Esophagus squamous epithelium (tissue), 5 donors: ENCODE measurements at places on chromosomes 3 and 15.

- no peak for DNase-seq
These were observed 113.2 kb upstream of the MYO5C start for GRCh38 chr15:52408823-52409222.

DNA sequence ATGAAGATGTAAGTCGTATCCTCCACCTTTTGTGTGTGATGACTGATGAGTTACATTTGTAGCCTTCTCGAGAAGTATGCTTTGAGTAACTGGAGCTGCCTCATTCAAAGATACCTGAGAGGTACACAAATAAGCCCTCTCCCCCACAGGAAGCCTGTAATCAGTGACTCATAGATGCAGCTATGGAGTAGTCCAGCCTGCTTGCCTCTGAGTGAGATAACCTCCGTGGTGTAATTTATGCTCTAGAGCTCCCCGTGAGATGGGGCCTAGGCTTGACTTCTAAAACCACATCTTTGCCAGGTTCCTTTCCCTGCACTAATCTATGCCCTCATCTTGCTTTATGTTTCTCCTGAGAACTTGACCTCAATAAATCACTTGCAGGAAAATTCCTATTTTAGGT is 291.7 kb downstream of the SUCLG2 start:
- DNase-seq, result no peak

DNA sequence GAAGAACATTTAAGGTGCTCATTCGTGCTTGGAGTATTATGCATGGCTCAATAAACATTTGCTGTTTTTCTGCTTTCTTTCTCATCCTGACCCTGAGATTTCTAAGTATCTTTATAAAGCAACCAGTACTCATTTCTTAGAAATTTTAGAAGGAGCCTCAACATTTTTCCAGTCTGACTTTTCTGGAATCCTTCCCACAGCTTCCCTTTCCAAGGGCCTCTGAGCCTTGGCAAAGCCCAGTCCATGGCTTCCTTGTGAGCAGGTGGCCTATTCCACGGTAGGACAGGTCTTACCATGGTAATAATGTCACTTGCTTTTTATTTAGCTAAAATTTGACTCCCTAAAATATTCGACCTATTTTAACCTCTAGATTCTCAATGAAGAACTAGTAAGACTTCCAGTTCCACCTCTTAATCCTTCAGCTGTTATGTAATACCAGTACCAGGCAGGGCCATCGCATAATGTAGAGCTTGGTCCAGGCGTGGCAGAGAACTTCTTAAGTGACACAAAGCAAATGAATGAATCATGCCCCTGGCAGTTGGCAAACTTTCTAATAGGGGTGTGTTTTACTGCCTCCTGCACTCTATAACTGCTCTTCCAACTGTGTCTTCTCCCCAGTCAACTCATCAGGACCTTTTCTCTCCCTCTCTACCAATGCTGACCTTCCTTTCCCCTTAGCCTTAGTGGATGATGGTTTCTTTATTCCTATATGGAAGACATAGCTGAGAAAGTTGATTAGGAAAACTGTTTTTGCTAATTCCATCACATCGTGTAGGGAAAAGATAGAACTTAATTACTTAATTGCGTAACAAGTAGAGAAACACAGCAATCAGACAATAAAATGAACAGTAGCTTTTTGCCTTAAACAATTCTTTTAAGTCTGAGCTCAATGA is 894 bp upstream of the TM4SF4 start:
- DNase-seq, result peak; percentile 7

- no peak for DNase-seq
These were observed 25.3 kb downstream of the SLC30A4 start for GRCh38 chr15:45497261-45497660.

- DNase-seq, result no peak
These were observed 14.3 kb downstream of the CA12 start for GRCh38 chr15:63367390-63367789.

DNA sequence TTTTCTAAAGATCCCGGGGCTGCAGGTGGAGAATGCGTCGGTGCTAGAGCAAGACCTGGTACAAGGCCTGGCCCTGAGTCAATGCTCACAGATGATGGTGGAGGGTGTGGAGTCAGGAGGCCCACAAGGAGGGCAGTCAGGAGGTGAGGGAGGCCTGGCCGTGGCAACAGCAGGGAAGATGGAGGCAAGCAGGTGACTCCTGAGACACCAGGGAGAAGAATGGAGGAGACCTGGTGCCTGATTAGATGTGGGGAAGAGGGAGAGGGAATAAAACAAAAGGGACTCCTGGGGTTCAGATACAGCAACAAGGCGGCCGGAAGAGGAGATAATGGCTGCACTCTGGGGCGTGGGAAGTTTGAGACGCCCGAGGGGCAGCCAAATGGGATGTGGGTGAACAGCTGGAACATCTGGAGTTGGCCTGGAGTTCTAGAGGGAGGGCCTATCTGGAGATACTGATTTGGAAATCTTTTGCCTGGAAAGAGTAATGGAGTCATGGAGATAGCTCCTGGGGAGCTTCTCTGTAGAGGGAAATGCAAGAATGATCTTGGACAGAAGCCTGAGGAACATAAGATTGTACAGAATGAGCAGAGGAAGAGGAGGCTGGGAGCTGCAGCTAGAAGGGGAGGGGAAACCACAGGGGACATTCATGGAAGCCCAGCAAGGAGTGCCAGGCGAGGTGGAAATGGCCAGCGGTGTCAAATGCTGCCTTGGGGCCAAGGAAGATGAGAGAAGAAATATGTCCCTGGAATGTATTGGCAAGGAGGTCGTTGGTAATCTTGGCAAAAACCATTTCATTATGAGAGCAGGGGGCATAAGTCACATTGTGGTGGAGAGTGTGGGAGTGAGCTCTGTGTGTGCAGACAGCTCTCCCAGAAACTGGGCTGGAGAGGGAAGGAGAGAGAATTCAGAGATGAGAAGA is 67.5 kb upstream of the CORO2B start:
- no peak for DNase-seq

DNA sequence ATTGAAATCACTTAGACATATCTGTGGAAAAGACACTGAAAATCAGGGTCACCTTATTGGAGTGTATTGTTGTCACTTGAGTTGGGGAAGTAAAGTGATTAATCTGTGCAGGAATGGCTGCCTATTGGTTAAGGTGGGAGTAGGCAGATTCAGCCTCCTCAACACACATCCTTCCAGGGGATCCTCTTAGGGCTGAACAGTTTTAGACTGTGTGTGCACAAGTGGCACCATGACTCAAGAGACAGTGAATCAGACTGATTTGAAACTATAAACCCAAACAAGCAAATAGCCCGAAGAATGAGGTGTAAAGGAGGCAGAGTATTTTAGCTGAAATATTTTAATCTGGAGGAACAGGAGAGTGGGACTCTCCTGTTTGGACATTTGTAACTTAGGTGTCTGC is 4.9 kb downstream of the ABHD17C start:
- no peak for DNase-seq

GRCh38 chr15:51846066-51846462 is 16.6 kb downstream of the TMOD3 start:
- DNase-seq, result no peak

GRCh38 chr15:97623091-97623661 is 337.3 kb upstream of the ARRDC4 start:
- no peak for DNase-seq

- DNase-seq, result no peak
These were observed 366.7 kb upstream of the SGO1 start for GRCh38 chr3:20552605-20553275.

DNA sequence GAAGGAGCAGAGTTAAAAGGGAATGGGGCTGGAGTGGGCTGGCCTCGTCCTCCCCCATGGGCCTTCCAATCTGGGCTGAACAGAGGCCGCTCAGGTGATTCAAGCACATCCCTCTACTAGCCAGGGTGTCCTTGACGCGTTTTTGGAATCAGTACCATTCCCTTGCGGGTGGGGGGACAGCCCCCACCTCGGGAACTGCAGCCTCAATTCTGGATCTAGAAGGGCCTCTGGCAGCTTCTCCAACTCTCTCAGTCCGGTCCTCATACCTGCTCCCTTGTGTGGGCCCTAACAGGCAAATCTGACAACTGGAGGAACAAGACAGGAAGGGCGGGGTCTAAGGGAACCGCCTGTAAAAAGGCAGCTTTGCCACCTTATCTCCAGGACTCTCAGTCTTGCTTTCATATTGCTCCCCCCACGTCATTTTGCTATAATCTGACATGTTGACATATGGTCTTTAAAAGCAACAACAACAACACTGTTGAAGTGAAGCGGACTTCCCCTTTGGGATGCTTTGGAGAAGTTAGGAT is 802 bp upstream of the CHRNB4 start:
- DNase-seq, result no peak

DNA sequence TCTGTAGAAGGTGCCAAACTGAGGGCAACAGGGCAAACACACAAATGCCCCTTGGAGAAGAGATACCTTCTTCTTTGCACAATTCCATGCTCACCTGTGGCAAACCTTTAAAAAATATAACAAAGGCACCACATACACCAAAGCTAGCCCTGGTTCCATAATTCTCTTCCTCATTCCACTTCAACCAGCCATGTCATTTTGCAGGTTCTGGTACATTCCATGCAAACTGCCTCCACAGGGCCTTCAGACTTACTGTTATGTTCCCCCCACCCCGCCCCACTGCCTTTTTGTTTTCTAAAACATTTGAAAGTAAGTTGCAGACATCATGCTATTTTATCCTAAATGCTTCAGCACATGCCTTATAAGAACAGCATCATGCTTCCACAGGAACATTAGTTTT is 269.0 kb downstream of the NSUN3 start:
- no peak for DNase-seq

- no peak for DNase-seq
These were observed 174.3 kb downstream of the XXYLT1 start for GRCh38 chr3:195096484-195097330.

GRCh38 chr3:40511031-40511718 is 5.3 kb downstream of the ZNF620 start:
- no peak for DNase-seq

GRCh38 chr15:89400116-89400781 is 65.6 kb upstream of the POLG start:
- DNase-seq, result no peak

DNA sequence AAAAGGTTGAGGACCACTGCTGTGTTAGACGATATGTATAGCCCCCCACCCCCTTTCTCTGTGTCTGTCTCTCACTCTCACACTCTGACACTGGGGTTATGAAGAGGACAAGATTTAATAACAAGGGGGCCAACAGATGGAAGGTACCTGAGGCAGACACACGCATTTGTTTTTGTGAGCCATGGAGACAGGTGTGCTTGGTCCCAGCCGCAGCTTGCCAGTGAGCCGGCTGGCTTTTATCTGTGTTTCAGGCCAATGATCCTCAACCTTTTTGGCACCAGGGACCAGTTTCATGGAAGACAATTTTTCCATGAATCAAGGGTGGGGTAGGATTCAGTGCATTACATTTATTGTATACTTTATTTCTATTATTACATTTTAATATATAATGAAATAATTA is 394.9 kb upstream of the RGMA start:
- no peak for DNase-seq

DNA sequence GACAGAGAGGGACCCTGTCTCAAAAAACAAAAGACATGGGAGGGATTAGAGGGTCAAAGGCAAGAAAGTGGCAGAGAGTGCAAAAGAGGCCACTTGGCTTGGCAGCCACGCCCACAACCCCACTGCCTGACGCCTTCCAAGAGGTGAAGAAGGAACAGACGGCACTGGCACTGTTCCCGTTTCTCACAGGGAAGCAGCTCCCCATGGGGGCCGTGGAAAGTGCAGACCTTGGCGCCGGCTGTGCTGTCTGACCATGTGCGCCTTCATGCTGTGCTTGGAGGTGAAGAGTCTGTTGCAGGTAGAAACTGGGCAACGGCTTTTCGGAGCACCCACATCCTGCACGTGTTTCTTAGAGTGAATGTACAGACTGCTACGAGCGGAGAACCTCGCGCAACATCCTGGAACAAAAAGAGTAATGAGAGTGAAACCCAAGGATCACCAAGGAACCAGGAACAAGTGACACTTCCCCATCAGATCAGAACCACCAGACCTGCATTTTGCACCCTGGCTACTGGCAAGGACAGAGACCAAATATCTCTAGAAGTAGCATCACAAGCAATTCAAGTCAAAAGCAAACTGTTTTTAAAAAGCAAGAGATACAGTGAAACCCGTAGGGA is 9.7 kb downstream of the ZXDC start:
- DNase-seq, result no peak

DNA sequence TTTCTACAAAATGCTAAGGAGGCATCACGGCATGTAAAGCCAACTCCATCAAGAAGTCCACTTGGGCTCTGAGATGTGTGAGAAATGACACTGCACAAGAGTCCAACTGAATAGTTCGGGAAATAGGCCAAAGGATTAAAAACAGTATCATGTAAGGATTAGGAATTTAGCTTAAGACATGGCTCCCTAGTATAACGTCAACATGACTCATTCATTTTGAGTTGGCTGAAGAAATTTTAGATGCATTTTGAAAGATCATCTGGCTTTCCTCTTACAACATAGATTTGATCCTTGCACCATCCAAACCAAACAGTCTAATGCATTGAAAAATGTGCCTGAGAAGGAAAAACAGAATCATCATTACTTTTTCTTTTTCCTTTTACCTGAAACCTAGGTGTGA is 109.3 kb upstream of the MME start:
- DNase-seq, result no peak

GRCh38 chr3:123258811-123259420 is 57.2 kb downstream of the SEC22A start:
- no peak for DNase-seq

GRCh38 chr15:68056097-68056865 is 2.2 kb downstream of the PIAS1 start:
- DNase-seq, result no peak

DNA sequence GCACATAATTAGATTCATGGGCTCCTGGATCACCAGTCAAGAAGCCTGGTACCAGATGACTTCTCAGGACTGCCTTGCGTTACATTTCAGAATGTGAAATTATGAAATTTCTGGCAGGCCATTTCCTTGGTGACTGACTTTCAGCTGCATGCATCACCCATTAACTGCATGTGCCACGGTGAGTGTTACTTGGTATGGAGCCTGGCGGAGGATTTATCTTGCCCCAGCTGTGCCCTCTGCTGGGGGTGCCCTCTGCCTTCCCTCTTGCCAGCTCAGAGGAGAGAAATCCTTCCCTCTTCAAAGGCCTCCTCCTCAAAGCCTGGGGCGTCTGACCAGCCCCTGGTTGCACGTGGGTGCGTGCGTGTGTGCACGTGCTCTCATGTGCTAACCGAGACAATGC is 57.7 kb upstream of the CTSH start:
- DNase-seq, result no peak

DNA sequence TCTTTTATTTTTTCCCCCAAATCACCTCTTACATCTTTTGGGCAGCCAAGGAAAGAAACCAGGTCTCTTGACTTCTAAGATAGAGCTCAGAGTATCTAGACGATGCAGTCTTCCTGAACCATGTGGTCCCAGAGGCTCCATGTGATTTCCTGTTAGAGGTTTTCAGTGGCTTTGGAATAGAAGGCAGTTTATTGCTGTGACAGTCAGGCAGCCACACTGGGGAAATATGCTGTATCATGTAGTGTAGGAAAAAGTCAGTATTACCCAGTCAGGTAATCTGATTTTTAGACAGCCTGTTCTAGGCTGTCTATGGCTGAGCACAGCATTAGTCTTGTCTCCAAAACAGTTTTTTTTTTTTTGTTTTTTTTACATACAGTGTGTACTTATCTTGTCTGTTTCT is 294.3 kb downstream of the THSD4 start:
- DNase-seq, result no peak

GRCh38 chr3:133404920-133405319 is 5.1 kb downstream of the BFSP2 start:
- DNase-seq, result no peak
